ENCODE measurements at places on chromosomes 2 and 18. TPM values are rescaled to one million over a fixed set of nuclear protein-coding genes. Genes with fewer than 3 reads are reported as not detected.

DNA sequence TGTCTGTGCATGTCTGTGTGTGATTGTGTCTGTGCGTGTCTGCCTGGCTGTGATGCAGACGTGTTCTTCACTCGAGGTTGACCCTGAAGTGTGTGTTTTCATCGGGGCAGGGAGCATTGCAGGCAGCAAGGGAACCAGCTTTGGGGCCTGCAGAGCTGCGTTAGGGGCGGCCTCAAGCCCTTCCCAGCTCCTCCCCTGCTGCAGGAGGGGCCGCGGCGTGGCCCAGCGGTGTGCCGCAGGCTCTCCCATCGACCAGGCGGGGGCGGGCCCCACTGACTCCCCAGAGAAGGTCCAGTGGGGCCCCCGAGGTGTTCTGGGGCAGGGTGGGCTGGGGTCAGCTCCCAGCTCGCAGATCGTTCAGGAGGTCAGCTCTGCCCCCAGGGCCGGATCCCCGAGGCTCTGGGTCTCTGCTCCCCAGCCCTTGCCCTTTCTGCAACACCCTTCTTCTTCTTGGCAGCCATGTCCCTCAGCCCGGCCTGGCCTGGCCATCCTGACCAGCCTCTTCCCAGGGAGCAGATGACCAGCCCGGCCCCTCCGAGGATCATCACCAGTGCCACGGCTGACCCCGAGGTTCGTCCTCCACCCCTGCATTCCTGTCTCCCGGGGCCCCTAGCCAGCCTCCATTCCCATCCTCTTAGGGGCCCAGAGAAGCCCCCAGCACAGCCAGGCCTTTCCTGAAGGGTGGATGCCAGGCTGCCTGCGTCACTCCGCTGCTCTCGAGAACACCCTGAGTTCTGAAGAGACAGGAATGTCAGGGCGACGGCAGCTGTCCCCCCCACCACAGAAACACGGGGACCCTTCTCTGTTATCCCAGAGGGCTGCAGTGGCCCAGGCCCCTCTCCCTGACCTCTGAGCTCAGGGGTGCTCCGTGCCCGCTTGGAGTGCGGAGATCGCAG is 11.1 kb upstream of the KLHL30 start:
- DNase-seq: no peak

GRCh38 chr18:12960395-12960794 is 12.6 kb downstream of the SEH1L start:
- DNase-seq: no peak

DNA sequence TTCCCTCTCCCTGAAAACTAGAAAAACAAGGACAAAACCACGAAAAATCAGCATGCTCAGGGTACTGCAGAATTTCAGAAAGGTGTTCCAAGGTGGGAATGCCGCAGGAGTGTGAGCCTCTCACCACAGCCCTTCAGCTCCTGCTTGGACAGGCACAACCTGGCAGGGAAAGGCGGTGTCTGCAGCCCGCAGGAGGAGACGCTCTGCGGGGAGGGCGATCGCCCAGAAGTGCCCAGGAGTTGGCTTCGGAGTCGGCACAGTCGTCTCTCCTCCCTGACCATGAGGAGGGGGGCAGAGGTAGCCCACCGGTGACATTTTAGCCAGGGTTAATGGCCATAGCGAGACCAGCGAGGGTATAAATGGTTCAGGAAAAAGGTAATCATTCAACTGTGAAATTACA is 57.2 kb downstream of the TMEM18 start:
- DNase-seq: peak; percentile 16

- no peak for DNase-seq
These were observed 845.6 kb upstream of the CNTNAP5 start for GRCh38 chr2:123179526-123179925.

Gene XDH
- total RNA-seq: not detected

Gene DCDC2C
- not detected for total RNA-seq

Gene LOXL3
- total RNA-seq: 3.2 TPM

Gene CCDC68
- total RNA-seq: 8.0 TPM

Gene EMILIN1
- total RNA-seq: 22.3 TPM
